Stimulated activated CD8-positive, alpha-beta memory T cell treated with anti-CD3 and anti-CD28 coated beads, Interleukin-7, amount 100 ng/mL, for 1 hour (primary cell): ENCODE measurements at places on chromosomes 3 and 15.

GRCh38 chr15:76078285-76078877, 18.6 kb downstream of the TMEM266 start:
- no peak for DNase-seq

DNA sequence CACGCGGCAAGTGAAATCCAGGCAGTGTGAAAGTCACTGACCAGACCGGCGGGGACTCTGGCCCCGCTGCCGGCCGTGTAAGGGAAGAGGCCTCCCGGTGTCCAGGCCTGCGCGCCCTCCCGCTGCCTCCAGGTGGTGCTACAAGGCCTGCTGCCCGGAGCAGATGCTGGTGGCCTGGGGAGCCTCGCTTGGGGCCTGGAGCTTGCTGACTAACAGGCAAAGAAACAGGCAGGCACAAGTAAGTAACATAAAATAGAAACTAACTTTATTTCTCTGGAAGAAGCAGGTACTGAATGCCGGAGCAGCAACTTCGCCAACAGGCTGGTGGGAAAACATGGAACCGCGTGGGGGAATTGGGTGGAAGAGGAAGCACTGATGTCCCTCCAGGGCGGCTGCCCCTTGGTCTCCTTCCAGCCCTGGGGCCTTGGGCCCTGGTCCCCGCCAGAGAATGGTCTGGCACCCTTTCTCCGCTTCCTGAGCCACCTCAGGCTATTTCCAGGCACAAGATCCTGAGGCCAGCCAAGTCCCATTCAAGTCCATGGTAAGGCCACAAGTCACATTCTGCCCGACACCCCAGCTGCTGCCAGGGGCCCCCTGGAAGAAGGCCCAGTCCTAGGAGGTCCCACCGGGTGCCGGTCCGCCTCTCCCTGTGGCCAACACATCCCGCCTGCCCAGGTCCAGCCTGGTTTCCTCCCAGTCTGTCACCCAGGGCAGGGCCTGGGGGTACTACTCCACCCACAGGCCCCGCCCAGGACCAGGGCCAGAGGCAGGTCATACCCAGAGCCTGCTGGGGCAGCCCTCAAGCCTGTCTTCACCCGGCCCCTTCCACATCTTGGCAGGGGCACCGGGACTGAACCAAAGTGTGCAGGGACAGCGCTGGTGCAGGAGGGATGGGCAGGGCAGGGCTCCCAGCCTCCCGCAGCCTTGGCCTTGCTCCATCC, 45.0 kb downstream of the TNK2 start:
- DNase-seq: peak; percentile 31

GRCh38 chr15:90412356-90413194, 24.5 kb downstream of the IQGAP1 start:
- DNase-seq: no peak

DNA sequence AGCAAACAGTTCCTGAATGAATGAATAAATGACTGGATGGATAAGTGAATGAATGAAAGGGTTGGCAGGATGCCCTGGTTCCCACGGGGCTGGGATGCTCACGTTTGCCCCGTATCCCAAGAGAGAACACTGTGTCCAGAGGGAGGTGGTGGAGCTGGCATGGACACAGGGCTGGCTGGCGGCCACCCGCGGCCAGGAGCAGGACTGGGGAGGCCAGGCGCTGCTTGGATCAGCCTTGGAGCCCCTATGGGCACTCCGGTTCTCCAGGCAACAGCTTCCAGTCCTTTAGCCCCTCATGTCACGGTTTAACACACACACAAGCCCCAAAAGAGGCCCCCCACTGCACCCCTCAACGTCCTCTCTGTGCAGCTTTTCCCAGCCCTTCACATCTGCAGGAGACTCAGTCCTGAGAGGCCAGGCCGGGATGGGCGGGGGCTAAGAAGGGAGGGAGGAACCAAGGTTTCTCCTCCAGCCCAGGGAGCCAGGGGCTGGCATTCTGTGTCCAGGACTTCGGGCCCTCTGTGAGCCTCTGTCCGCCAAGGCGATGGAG, 86.0 kb upstream of the ALDH1L1 start:
- DNase-seq: no peak

DNA sequence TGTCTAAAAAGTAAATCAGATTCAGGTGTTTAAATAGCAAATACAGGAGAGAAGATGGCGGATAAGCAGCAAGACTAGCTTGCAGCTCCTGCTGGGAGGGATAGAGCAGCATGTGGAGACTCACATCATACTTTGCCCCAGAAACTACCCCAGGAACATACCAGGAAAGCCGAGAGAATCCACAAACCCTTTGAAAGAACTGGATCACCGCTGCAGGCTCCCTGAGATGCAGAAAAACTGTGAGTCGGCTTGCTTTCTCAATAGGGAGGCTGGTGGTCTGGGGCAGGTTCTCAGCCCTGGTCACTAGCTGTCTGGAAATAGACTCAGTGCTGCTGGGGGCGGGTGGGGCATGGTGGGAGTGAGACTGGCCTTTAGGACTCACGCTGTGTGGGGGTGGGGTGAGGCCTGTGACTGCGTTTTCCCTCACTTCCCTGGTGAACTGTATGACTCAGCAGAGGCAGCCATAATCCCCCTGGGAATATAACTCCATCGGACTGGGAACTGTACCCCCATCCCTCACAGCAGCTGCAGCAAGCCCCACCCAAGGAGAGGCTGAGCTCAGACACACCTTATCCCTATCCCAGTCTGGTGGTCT, 142.8 kb downstream of the CNTN6 start:
- DNase-seq: no peak

DNA sequence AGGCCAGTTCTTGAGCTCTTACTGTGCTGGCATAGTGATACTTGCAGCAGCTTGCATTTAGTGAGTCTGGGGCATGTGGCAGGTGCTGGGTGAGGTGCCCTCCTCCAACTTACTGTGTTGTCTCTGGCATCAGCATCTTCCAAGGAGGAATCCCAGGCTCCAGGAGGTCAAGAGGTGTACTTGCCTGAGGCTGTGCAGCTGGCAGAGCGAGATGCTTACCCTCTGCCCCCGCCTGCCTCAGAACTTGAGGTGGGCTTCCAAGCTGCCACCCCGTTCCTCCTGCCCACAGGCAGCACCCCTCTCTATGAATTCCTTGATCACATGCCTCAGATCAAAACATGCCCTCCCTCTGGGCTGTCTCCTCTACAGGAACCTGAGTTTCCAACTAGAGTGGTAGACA, 86.0 kb downstream of the EEFSEC start:
- no peak for DNase-seq

DNA sequence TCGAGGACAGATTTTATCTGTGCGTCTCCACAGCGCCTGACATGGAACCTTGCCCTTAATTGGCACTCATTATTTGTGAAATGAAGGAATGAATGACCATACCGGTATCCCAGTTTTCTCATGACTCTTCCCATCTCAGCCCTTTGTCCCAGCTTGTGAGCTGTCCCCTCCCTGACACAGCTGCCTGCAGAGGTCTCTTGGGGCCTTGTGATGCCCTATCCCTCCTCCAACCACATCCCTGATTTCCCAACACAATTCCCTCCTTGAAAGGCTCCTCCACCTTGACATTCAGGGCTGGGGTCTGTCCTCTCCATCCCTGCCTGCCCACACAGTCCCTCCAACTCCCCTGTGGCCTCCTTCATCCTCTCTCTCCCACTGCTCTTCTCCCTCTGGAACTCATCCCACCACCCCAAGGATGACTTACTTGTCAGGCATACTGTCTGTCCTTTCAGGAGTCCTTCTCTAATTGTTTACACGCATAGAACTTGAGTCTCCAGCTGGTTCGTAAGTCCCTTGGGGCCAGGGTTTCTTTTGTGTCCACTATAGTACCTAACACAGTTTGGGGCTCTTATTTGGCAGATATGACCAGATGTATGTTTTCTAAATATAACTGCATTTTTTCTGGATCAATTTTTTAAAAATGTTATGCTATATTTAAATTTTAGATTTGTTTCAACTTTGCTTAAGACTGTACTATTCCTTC, 35.6 kb upstream of the FILIP1L start:
- DNase-seq: no peak

DNA sequence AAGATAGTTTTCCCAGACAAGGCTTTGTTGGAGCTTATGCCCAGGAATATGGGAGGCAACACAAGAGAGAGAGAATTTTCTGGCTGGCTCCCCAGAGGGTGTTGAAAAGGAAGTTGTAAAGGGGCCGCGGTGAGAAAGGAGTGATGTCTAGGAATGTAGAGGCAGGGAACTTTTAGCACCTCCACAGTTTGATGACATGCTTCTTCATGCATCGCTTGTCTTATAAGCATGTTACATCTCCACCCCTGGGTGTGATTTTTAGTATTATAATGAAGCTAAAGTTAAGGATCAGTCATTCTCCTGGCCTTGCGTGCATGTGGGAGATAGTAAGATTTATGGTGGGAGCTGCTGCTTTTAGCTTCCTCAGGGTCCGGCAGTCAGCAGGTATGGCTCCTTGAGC, 32.8 kb upstream of the TF start:
- DNase-seq: no peak

DNA sequence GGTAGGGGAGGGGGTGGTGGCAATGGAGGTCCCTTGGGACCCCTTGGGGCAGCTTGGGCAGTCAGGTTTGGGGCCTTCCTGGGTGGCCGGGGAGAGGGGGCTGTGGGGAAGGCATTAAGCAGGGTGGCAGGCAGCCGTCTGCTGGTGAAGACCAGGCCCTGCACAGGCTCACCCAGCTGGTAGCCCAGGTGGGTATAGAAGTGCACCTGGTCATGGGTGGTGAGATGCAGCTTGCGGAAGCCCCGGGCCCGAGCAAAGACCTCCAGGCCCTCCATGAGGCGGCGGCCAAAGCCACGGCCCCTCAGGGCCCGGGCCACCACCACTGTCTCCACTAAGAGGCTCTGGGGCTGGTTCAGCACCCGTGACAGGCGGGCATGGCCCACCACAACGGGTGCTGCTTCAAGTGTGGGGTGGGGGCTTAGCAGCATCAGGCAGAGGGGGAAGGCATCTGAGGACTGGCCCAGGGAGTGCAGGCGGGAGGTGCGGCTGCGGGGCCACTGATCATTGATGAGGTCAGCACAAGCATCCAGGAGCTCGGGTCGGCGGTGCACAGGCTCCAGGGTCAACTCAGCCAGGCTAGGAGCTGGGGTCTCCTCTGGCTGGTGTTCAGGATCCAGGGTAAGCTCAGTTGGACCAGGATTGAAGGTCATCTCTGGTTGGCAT, 2.4 kb downstream of the HYAL3 start:
- no peak for DNase-seq

DNA sequence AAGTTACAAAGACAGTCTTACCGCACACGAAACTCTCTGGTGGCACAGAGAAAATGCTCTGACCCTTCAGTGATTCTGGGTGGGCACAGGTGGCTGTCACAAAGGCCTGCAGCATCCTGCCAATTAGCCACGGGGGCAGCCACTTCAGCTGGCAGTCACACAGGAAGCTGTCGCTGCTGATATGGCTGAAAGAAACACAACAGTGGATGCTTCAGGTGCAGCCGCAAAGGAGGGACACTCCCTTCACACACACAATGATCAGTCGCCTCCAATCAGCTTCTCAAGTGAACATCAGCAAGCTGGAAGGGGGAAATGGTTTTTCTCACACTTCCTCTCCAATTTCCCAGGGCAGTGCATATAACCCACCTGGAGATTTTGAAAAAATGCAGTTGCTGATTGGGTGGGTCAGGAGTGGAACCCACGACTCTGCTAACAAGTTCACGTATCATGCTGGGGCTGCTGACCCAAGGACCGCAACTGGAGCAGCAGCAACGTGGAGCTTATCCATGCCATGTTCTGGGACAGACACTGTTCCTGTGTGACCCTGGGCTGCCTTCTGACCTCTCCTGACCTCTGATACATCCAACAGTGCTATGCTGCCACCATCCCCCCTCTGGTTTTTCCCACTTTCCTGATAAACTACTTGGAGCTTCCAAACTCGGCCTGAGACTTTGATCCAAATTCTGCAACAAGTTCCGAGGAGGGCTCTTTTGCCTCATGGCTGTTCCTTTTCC, 106.6 kb downstream of the LRIG1 start:
- DNase-seq: no peak

DNA sequence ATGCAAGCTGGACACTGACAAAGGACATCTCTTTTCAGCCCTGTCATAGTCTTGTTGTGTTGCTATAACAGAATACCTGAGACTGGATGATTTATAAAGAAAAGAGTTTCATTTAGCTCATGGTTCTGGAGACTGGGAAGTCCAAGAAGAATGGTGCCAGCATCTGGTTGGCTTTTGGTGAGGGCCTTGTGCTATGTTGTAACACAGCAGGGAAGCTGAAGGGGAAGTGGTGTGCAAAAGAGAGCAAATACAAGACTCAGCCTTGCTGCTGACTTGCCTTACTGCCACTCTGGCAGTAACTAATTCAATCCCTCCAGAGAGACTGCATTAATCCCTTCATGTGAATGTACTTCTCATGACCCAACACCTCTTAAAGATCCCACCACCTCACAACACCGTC, 356.3 kb upstream of the PROK2 start:
- DNase-seq: no peak

DNA sequence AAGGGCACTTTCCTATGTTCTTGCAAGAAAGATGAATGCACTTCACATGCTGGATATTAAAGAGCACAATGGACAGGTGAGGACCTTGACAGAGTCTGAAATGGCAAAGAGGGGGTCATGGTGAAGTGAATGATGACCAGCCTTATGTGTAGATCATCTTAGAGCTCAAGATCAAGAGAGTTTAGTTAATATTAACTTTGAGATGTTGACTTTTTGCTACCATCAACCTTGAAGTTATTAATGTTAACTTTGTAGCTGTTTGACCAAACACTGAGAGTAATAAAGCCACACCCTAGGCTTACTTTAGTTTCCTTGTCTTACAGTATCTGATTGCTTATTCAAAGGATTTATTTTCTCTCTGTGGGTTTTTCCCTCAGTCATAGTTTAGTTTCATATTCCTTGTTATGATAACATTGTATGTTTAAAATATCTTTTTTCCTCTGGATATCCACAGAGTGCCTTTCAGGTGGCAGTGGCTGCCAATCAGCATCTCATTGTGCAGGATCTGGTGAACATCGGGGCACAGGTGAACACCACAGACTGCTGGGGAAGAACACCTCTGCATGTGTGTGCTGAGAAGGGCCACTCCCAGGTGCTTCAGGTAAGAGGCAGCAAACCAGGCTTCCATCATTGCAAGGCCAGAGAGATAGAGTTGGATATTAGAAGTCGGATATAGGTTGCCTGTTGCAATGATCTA, 5.4 kb downstream of the NFKBIZ start:
- DNase-seq: no peak

GRCh38 chr3:38597502-38598060, 51.9 kb downstream of the SCN5A start:
- no peak for DNase-seq

- DNase-seq: no peak
Measured at GRCh38 chr3:126887686-126888085, 95.2 kb upstream of the PLXNA1 start.

DNA sequence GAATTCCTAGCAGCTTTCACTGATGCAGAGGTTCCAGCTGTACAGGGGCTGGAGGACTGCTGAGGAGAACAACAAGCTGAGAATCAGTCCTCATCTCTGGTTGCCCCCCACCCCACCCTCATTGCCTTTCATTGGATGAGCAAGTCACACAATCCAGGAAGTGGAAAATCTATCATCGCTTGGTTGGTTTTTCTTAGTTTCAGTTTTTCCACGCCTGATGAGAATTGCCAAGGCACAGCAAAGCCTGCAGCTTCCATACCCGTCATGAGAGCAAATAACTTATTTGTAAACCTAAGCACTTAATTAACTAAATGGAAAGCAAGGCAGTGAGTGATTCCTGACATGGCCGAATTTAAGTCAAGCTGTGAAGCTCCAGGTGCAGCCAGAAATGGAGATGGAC, 21.4 kb upstream of the LIPC start:
- peak; percentile 8 for DNase-seq
